Stimulated activated CD4-positive, alpha-beta T cell treated with anti-CD3 and anti-CD28 coated beads, Interleukin-4, amount 100 ng/mL, for 24 hours (primary cell): ENCODE measurements at places on chromosomes 12 and 14.

DNA sequence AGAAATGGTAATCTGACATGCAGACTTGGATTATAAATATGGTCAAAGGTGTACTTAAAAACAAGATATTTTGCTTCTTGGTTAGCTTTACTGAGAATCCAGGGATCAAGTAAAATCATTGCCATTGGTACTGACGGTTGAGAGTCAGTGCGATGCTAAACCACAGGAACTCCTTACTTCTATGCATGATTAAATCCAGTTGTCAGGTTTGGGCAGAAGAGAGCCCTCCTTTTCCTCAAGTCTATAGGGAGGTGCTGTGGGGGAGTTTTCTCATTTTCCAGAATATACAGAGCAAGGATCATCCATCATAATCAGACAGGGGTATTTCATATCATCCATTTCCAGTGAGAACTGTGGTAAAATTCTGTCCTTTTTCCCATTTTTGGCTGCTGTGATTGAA, 839.1 kb downstream of the NRXN3 start:
- DNase-seq: no peak

DNA sequence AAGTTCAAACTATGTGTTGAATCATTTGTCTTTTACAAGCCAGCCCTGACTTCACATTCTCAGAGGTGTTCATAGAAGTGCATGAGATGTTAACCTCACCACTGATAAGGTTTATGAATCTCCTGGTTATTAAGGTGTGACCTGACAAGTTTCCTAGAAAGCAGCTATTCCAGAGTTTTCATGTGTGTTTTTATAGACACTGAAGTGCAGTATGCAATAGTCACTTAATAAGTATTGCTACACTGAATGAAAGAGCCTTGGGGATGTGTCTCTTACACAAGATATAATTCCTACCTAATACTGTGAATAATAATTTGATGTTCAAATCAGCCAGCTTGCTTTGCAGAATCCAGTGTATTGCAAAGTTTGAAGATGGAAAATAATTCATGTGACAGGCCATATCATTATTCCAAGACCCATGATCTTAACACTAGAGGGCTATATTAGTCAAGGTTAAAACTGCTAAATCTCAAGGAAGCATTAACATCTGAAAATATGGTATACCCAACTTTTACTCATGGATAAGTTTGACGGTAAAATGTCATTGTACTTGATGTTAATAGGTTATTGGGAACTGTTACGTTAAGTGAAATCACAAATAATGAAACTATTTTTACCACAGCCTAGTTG, 13.0 kb downstream of the SLC25A3 start:
- no peak for DNase-seq

DNA sequence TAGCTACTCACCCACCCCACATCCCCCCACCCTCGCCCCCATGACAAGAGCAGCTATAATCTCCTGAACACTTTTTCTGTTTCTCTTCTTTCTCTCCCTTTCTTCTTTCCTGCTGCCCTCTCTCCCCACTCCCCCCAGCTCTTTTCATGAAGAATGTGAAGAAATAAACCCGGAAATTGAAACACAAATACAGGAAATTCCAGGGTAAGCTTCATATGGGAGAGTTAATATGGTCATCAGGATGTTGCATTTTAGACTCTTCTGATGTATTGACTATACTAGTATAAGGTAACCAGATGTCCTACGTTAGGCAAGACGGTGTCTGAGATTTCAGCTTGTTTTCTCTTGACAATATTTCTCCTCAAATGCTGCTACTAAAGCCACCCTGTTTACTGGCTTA, 41.6 kb upstream of the LRIG3 start:
- no peak for DNase-seq

- peak; percentile 73 for DNase-seq
Measured at GRCh38 chr14:55446127-55446736, 5.8 kb upstream of the TBPL2 start.

- DNase-seq: no peak
Measured at GRCh38 chr12:111034083-111034885, 113.9 kb upstream of the MYL2 start.

DNA sequence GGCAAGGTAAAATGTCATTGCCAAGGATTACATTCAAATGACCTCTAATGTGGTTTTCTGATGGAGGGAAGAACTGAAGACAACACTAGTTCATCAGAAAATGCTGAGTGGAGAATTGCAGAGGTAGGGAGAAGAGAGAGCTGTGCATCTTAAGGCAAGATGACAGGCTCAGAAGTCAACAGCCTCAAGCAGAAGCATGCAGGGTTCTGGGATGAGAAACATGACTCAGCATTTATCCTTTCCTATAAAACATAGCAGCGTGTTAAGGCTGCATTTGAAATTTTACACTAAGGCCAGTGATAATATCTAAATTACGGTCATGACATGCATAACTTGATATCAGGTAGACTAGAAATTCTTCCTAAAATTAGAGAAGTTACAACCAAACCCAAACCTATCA, 53.7 kb upstream of the DYRK2 start:
- no peak for DNase-seq

- no peak for DNase-seq
Measured at GRCh38 chr12:130847112-130847511, 8.1 kb upstream of the STX2 start.

DNA sequence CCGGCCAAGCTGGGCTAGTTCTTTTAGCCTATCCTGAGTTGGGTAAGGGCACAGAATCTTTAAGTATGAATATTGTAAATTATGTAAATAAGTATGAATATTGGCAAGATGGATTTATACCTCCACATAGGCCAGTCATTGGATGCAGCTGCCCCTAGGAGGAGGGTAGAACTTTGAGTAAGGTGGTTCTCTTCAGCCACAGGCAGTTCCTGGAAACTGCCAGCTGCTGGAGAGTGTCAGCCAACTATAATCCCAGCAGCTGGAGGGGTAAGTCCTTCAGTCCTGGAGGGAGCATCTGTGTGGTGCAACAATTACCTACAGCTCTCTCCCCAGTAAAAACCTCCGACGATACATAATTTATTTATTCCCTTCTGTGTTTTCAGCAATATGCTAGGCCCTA, 65.8 kb upstream of the TMPO start:
- DNase-seq: no peak

DNA sequence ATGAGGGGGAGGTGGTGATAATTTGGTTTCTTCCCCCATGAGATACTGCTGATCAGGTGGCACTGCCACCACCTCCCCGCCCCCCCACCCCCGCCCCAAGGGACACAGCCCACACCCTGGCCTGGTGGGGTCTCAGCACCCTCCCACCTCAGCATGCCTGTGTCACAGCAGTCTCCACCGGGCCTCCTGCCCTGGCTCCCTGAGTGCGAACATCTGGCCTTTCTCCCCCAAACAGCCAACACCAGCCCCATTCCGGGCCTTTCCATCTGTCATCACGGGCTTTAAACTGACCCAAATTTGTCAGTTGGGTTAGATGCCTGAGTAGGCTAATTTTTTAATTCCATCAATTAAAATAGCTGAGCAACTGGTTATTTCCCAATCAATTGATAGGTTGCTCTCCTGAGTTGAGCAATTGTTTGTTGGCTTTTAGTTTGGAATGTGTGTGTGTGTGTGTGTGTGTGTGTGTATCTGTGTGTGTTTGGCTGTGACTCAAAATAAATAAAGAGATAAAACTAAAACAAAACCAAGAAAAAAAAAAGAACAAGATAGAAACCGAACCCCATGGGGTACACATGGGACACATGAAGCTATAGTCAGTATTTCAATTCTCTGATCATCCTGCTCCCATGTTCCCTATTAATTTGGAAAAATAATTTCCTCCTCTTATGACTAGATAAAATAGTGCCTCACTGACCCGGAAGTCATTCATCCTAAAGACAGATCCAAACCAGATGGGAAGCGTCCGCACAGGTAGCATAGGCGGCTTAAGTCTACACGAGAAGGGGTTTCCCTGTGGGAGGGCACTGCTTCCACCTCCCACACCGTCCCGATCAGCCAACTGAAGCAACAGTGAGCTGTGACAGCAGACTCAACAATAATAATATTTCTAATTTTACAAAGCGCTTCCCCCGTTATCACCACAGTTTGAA, 7.4 kb downstream of the SERPINA12 start:
- no peak for DNase-seq

DNA sequence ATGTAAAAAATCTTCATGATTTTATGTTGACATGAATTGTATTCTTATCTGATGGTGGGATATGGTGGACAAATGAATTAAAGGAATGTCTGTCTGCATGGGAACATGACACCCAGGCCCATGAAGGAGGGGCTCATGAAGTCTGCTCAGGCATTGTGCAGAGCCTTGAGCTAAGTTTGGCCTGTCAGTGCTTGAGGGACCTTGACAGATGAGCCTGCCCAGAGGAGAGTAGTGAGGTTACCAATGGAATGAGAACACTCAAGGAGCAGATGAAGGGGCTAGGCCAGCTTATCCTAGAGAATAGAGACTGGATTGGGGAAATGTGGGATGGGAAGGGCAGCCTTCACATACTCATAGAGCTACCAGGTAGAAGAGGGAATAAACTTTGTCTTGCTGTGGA, 68.8 kb downstream of the TMX1 start:
- no peak for DNase-seq

- no peak for DNase-seq
Measured at GRCh38 chr12:101858361-101858760, 19.0 kb upstream of the DRAM1 start.

- DNase-seq: no peak
Measured at GRCh38 chr12:102874819-102875218, 42.2 kb downstream of the PAH start.

DNA sequence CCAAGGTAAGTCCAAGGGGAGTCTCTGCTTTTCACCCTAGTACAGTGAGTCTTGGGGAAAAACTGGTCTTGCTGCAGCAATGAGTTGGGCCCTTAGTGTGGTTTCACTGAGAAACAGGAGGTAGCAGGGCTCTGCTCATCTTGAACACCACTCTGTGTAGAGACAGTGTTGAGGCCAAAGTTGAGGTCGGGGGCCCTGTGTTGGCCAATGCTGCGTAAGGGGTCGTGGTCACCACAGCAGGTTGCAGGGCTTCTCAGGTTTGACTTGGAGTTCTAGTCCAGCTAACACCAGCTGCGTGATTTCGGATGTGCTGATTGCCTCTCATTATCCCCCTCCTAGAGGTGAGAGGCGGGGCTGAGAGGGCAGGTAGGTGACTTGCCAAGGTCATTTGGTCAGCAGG, 807.5 kb downstream of the VRK1 start:
- DNase-seq: no peak

DNA sequence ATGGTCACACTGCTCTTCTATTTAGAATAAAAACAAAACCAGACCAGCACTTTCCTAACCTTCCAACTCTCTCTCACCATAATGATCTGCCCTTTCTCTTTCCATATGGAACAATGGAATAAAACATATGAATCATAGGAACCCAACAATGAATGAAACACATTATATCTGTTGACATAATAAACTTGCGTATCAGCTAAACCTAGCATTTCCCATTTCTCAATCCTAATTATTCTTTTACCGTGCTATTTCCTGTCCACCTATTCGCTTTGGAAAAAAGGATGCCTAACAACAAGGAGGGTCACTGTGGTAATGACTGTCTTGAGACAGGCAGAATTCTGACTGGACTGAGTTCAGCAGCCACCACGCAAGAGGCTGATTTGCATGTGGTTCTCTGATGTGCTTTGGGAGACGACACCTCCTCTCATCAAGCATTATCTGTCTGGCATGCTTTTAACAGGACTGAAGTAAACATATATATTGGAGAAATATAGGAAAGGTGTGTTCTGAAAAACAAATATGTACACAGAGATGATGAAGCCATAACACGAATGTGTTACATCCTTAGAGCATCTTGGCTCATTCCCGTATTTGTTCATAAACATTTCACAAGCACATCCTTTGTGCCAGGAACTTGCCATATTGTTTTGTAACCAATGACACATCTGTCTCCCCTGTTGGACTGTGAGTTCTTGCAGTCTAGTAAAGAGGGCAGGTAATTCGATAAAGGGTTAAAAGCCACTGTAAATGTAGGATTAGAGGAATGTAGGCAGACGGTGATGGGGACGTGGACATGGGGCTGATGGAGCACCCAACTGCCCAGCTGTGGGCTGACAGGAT, 87.7 kb downstream of the PTPRB start:
- no peak for DNase-seq

- peak; percentile 18 for DNase-seq
Measured at GRCh38 chr12:66269757-66270383, 32.4 kb upstream of the HELB start.

DNA sequence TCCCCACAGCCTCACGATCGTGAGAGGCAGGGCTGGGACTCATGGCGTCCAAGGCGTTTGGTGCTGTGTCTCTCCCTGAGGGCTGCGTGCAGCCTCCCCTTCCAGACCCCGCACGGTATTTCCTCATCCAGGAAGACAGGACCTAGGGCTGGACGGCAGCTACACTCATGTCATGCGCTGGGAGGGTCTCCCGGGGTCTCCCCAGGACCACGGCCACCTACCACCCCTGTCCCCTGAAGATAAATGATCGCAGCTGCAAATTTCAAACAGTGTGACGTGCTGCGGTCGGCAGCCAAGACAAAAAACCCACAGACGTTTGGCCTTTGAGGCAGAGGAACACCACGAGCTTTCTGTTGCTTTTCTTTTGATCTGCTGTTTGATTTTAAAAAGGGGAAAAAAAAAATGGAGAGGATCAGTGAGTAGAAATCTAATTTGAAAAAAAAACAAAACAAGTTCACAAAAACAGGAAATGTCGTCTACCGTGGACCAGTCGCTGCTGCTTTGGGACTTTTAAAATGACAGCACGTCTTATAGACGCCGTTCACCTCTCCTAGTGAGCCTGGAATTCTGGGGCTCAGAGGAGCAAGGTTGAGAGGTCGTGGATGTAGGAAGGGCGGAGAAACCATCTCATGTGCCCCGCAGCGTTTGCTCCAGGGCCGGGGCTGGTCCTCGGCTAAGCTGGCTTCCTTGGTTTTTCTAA, 237.6 kb downstream of the SLC41A2 start:
- DNase-seq: peak; percentile 59

DNA sequence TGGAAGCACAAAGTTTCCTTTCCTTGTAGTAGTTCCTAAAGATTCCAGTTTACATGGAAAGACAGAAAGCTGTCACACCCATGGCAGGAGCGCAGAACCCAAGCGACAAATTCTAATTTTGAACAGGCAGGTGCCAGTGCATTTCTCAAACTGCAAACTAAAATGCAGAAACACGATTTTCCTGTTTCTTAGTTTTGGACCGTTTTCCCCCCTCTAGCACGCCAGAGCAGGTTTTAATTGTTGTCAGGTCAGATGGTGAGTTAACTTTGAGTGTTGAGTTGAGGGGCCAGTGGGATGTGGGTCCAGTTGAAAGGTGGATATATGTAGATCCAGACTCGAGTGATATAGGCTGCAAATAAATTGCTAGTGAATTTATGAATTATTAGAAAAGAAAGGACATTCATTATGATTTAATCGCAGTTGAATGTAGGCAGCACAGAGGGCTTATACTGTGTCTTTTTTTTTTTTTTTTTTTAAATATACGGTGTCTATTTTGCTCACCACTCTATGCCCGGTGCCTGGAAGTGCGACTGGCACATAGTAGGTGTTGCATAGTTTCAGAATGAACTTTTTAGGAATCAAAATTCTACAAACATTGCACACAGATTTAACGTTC, 909 bp upstream of the ETFBKMT start:
- no peak for DNase-seq

DNA sequence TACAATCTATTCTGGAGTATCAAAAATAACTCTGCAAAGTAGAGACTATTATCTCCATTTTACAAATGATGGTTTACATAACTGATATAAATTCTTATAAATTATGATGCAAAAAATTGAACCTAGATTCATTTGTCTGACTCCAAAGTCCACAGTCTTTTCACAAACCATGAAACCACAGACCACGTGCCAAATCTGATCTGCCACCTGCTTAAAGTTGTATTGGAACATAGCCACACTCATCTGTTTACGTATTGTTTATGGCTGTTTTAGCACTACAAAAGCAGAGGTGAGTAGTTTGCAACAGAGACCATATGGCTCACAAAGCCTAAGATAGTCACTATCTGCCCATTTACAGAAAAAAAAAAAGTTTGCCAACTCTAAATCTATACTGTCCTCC, 105.3 kb downstream of the KCNH5 start:
- DNase-seq: no peak
